ENCODE measurements at places on chromosomes 13 and 19.

DNA sequence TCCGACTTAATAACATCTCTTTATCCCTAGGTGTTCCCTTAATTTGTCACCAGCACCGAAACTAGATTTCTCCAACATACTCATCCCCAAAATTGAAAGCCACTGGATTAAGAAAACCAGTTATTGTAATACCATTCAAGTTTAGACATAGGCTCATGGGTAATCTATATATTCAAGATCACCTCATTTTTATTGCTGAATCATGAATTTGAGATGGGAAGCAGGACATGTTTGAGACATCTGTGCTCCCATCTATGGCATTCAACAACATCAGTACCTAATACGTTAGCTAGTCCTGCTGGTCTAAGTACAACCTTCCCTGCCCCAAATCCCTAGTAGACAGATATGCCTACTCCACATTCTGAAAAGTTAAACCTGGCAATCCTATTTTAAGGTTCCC, 820.6 kb downstream of the PCDH9 start:
- DNase-seq = no peak

GRCh38 chr13:30153545-30154426, 153.6 kb downstream of the KATNAL1 start:
- DNase-seq = no peak

- DNase-seq = no peak
Observed at GRCh38 chr13:96958286-96958891, 35.9 kb downstream of the OXGR1 start.

GRCh38 chr19:30780456-30780855, 408.3 kb downstream of the ZNF536 start:
- no peak for DNase-seq

DNA sequence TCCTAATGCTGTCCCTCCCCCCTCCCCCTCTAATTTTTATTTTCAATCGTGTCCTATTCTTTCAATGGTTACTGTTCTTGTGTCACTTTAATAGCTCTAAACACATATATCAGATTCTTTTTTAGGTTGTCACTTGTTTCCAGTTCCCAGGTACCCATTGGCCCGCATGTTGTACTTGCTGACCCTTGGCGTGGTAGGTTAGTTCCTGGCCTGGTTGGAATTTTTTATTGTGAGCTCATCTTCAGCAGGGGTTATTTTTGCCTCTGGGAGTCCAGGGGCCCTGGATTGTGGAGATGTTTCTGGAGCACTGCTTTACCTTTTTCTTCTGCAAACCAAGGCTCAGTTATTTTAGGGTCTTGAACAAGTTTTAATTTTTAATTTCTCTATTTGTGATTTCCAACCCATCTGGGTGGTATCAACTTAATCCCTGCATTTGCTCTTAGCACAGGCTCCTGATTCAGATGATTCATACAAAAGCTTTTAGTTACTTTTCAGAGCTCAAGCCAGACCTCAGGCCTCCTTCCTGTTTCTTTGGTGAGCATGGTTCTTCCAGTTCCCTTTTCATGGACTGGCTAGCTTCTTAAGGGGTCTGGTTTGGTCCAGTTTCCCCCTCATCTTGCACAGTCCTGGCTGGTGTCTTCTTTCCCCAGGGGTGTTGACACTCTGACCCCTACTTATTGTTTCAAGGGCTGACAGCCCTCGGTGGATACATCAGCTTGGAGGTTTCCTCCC, 220.5 kb downstream of the TM9SF2 start:
- DNase-seq = no peak

DNA sequence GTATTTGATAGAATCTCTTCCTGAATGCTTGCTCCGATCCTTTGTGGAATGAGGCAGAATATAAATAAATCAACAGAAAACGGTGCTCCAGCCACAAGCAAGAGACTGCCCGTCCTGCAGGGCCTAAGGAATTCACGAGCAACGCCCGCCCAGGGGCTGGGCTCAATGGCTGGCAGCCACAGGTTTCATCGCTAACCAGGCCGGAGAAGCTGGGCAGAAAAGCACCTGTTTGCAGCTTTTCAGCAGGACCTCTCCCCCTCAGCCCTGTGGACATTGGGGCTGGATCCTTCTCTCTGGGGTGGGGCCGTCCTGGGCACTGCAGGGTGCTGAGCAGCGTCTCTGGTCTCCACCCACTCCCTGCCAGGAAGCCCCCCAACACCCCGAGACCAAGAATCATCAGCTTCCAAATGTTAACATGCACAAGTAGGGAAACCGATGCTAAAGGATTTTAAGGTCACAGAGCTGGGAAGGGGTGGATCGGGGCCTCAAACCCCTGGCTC, 102.5 kb downstream of the GADD45B start:
- DNase-seq = no peak

DNA sequence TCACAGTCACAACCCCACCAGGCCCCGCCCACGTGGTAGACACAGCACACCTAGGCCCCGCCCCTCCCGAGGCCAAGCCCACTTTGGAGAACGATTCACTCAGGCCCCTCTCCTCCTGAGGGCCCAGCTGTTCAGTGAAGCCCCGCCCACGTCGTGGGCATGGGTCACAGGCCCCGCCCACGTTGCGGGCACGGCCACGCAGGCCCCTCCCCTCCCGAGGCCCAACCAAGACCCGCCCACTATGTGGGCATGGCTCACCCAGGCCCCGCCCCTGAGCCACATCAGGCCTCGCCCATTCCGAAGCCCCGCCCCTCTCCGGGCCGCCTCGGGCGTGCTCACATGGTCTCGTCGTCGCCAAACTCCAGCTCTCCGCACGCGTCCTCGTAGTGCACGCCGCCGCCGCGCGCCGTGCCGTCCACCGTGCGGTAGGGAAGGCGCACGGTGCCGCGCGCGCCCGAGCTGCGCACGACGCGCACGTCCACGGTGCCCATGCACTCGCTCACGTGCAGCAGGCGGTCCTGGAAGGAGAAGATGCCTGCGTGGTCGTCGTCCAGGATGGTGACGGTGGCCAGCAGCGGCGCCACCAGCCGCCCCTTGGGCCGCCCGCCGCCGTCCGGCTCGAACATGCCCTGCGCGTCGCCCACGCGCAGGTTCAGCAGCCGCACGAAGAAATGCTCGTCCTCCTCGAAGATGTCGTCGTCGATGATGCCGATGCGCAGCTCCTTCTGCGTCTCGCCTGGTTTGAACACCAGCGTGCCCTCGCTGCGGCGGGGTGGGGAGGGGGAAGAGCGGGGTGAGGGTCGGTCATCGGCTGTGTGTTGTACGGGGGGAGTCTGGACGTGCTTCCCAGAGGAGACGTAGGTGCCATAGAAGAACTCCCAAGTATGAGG, 24.0 kb downstream of the SLC8A2 start:
- no peak for DNase-seq

GRCh38 chr19:18466354-18466753, 28.4 kb upstream of the ISYNA1 start:
- DNase-seq = no peak

GRCh38 chr13:91714855-91715254, 316.4 kb downstream of the GPC5 start:
- no peak for DNase-seq

- no peak for DNase-seq
Observed at GRCh38 chr13:72180253-72180952, 313.4 kb upstream of the DACH1 start.

DNA sequence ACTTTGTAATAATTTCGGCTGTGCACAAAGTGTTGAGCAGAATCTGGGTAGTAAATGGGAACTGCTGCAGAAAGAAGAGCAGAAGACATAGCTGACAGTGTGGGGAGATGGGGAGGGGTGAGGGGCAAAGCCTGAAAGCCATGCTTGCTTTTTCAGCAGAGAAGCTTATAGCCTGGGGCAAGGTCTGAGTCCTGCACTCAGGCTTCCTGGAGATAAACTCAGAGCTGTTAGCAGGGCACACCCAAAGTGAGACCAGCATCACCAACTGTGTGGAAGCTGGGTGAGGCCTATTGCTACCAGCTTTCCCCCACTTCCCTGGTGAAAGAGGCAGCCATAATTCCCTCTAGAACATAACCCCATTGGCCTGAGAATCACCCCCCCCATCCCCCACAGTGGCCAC, 15.6 kb upstream of the LHFPL6 start:
- DNase-seq = no peak

DNA sequence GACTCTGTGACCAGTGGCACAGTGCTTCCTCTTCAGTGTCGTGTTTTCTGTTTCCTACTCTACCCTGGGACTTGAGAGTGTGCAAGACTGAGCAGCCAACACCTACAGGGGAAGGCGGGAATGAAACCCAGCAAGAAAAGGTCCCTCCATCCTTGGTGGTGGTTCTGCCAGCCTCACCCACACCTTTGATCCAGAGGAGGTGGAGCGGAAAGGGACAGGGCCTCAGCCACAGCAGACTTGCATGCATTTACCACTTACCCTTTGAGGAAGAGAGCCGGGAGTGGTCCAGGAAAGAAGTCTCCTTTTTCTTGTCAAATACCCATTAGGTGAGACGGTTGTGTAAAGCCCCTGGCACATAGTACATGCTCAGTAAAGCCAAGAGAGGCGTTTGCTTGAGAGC, 164.8 kb upstream of the ZNF536 start:
- DNase-seq = no peak

DNA sequence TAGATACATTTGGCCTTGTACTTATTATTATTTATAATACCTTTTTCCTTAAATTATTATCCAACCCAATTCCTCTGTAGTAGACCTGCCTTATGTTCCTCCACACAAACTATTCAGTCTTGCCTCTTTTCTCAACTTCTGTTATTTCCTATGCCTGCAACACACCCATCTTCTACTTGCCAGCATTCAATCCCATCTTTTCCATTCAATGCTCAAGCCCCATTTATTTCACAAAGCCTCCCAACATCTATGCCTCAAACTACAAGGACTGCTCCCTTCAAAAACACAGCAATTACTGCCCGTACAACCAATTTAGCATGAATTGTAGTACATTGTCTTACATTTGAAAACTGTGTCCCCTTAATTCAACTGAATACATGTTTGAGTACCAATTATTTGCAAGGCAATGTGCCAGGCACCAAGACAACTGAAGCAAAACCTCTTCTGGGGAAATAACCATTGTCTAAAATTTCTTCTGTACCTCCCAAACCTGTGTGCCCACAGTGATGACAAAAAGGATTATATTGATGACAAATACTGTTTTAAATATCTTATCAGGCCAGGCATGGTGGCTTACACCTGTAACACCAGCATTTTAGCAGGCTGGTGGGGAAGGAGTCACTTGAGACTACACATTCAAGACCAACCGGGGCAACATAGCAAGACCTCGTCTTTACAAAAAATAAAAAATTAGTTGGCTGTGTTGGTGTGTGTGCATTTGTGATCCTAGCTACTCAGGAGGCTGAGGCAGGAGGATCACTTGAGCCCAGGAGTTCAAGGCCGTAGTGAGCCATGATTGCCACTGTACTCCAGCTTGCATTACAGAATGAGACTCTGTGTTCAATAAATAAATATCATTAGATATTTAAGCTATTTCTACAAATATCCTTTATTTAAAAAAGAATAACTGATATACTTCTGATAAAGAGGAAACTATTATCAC, 35.1 kb downstream of the ELF1 start:
- DNase-seq = no peak

DNA sequence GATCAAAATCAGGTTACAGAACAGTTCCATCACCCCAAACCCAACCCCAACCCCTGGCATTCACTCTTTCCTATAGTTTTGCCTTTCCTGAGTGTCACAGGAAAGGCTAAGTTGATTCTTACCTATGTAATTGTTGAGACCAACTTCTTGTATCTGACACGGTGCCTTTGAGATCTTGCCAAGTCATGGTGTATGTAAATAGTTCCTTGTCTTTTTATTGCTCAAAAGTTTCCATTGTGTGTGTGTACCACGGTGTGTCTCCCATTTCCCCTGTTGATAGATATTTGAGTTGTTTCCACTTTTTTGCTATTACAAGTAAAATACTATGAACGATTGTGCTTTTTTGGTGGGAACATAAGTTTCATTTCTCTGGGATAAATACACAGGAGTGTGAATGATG, 3.3 kb upstream of the IGFL2 start:
- DNase-seq = no peak

DNA sequence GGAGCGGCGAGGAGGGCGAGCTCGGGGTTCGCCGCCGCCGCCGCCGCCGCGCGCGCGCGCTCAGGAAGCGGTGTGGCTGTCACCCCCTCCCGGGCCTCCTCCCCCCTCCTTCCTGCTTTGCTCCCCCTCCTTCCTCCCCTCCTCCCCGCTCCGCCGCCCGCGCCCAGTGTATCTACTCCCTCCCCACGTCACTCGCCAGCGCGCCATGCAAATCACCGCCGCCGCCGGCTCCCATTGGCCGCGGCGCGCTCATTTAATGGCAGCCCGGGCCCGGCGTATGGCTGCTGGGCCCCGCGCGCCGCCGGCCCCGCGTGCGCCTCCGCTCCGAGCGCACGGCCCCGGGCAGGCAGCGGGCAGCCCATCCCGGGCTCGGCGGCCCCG, 335 bp upstream of the SOX1 start:
- no peak for DNase-seq

GRCh38 chr13:111233080-111233479, 87.4 kb upstream of the TEX29 start:
- DNase-seq = no peak

DNA sequence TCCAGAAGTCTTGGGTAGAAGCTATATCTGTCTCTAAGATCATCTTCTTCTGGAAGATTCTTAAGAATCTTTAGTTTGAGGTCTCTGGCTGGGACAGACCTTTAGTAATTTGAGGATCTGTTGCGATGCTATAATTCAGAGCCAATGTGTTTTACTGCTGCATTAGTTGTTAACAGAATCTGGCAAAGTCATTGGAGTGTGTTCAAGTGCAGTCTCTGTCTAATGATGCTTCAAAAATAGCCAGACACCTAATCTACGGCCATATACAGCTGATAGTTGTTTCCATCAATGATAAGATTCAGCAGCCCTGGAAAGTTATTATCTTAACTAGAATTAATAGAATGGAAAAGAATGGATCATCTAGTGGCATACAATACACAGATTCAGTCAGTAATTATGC, 72.6 kb downstream of the CDK8 start:
- DNase-seq = no peak

DNA sequence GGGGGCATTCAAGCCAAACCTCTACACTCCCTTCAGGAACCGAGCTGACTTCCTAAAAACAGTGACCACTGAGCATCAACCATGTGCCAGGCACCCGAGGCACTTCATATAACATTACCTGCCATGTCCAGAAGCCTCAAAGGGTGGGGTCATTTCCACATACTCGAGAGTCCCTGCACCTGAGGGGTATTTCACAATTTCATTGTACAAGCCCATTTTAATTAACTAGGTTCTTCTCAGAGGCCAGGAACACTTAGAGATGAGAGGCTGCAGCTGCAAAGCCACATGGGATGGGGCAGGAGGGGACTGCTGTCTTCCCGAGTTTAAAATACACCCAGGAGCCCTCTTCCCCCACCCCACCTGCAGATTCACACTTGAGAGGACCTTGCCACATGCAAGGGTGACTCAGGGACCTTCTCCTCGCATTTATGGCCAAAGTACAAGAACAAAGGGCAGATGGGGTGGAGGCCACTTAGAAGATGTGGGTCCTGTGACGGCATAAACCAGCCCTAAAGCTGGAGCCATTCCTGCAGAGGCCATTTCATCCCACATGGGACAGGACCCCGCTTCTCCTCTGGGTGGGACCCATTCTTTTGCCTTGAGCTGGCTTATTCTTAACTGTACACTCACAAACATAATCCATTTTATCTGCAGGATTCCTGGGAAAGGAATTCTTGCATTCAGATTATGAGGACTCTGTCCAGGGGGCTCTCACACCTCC, 43.9 kb downstream of the RAB20 start:
- DNase-seq = no peak
